Caco-2 (cell line): ENCODE measurements at places on chromosomes 16 and 17. TPM values are rescaled to one million over a fixed set of nuclear protein-coding genes. Genes with fewer than 3 reads are reported as not detected.

Gene ADAMTS18
- 0.29 and 0.65 TPM in 2 replicates for total RNA-seq

Gene SHISA6
- 21.1 and 23.4 TPM in 2 replicates for total RNA-seq

Gene FUS
- 489 and 490 TPM in 2 replicates for total RNA-seq

Gene PRSS33
- not detected in 2 replicates for total RNA-seq

Gene MPP2
- total RNA-seq, result 5.2 and 5.6 TPM in 2 replicates

Gene ALOX12B
- 0.34 and 0.39 TPM in 2 replicates for total RNA-seq

Gene EFTUD2
- 175 and 186 TPM in 2 replicates for total RNA-seq

Gene GALK1
- 41.1 and 45.0 TPM in 2 replicates for total RNA-seq

Gene GAS2L2
- total RNA-seq, result not detected in 2 replicates

Gene TMC5
- total RNA-seq, result 1.5 and 2.3 TPM in 2 replicates

Gene TAC4
- total RNA-seq, result 10.8 and 17.1 TPM in 2 replicates

Gene EME2
- total RNA-seq, result 24.1 and 26.7 TPM in 2 replicates

Gene TPSG1
- not detected in 2 replicates for total RNA-seq

Gene CACNG1
- total RNA-seq, result not detected in 2 replicates

Gene KCNH6
- total RNA-seq, result not detected in 2 replicates

DNA sequence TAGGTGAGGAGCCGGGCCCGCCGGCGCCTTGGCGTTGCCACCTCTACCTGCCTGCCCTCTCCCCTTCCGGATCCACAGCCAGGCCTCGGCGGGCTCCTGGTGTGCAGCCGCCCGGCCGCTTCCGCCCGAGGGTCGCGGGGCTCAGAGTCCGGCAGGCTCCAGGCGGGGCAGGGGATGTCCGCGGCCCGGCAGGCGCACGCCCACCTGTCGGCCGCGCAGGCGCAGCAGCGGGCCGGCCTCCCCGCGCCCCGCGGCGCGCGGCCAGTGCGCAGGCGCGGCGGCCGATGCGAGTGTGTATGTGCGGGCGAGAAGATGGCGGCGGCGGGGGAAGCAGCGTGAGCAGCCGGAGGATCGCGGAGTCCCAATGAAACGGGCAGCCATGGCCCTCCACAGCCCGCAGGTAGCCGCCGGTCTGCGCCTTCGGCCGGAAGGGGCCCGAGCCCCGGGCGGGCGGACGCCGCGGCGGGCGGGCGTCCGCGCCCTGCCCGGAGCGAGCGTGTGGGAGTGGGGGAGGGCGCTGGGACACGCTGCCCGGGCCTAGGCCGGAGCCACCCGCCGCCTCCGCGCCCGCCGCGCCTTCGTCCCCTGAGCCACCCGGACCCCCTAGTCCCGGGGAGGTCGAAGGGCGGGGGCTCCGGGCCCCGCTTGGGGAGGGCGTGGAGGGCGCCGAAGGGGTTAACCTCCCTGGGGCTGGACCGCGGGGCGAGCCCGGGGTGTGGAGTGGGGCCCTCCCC, at the start of gene USP10:
Gene USP10 (plus strand): TSS at position 289 of the 734 bp plus-strand sequence. CDS start 91 bp downstream, at position 380.
- DNase-seq, result peak; percentile 93

DNA sequence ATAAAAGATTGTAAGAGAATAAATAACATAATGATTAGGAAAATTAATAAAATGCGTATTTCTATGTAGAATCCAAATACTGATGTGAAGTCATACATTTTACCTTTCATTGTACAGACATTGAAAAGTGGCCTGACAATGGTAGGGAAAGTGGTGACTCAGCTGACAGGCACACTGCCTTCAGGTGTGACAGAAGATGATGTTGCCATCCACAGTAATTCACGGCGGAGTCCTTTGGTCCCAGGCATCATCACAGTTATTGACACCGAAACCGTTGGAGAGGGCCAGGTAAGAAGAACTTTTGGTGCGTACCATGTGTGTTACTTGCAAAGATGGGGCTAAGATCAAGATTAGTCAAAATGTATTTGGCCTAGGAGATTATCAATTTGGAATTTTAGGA, 232.8 kb downstream of the BCAS3 start:
- no peak for DNase-seq

DNA sequence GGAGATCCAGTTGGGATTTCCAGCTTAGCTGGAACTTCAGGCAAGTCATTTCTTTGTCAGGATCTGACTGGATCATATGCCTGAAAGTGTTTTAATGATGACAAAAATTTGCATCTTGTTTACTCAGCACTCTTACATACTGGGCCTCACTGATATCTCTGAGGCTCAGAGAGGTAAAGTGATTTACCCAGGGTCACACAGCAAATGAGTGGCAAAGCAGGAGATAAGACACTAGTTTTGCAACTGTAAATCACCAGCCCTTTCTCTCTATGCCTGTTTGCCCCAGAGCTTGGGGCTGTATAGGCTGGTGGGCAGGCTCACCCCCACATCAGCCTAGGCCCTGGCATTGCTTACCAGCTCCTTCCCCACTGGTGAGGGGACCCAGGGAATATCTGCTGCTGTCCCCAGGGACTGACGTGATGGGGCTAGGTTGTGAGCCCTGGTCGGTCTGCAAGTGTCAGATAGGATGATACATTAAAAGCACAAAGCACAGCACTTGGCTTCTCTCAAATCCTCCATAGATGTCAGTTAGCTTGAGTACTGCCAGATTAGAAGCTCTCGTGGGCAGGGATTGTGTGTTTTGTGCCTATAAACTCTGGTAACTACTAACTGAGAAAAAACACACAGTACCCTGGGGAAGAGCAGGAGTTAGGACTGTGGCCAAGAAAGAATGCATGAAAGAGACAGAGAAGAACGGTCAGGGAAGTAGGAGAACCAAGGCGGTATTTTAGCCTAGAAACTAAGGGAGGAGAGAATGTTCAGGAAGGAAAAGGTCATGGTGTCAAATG, 165.4 kb downstream of the COPRS start:
- no peak for DNase-seq

GRCh38 chr16:86002178-86002900, 103.4 kb downstream of the IRF8 start:
- peak; percentile 3 for DNase-seq

GRCh38 chr16:46607529-46607928, 13.7 kb downstream of the SHCBP1 start:
- no peak for DNase-seq

GRCh38 chr17:62188713-62189112, 123.6 kb upstream of the MED13 start:
- peak; percentile 93 for DNase-seq

GRCh38 chr16:5633845-5634440, 536.3 kb upstream of the EEF2KMT start:
- DNase-seq, result no peak

GRCh38 chr17:41653892-41654677, 29.7 kb upstream of the KRT17 start:
- peak; percentile 60 for DNase-seq

DNA sequence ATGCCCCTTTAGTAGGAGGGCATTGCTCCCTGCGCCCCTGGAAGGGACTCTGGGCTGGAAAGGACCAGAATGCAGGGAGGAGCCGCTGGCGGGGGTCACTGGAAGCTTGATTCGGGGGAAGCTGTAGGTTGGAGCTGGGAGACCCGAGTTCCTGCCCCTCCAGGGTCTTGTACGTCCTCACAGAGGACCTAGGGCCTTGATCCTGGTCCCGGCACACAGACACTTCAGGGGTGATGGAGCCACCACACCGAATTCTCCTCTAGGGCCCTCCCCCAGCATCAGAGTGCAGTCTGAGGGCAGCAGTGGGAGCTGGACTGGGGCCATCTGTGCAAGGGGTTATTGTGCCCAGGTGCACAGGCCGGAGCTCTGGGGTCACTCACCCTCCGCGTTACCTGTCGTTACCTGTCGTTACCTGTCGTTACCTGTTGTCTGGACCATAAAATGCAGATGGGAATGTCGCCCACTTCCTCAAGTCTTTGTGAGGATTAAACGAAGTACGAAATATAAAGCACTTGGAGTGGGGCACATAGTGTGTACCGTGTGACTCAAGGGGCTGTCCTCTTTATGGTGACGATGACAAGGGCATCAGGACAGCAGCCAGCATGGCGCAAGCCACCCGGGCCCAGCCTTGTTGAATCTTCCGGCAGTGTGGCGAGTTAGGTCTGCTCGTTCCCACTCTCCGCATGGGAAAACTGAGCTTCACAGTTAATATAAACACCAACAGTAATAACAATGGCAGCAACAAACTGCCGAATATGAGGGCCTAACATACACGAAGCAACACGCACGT, 48.6 kb downstream of the CMIP start:
- no peak for DNase-seq

- DNase-seq, result no peak
These were observed 592 bp upstream of the ZNF385C start for GRCh38 chr17:42098730-42099399.

GRCh38 chr17:6120351-6120750, 50.2 kb downstream of the WSCD1 start:
- no peak for DNase-seq

GRCh38 chr17:77315551-77316190, 174.9 kb downstream of the SEC14L1 start:
- peak; percentile 26 for DNase-seq

GRCh38 chr16:12188061-12188934, 211.8 kb downstream of the SNX29 start:
- no peak for DNase-seq

GRCh38 chr16:13322336-13322735, 420.9 kb downstream of the SHISA9 start:
- DNase-seq, result no peak

- DNase-seq, result no peak
These were observed 151.1 kb downstream of the ITFG1 start for GRCh38 chr16:47309581-47310312.

DNA sequence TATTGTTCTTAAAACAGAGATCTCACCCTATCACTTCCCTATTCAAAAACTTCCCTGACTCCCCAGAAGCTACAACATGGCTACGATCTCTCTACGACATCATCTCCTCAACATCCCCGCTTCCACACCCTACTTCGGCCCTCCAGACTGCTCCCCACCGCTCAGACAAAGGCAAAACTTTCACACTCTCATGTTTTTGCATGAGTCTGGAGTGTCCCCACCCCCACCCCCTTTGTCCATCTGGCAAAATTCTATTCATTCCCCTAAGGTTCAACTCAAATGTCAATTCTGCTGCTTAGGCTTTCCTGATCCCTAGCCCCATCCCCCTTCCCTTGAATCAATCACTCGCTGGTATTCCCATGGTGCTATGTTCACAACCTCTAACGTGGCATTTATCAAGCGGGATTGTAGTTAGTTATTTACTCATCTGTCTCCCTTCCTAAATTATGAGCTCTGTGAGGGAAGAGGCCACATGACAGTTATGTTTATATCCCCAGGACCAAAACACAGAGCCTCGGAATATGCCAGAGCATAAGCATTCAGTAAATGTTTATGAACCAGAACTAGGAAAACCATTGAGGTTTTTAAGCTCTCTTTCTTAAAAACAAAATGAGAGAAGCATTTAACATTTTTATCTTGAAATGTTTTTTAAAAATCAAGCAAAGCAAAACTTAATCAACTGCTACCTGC, 55.9 kb downstream of the STX8 start:
- DNase-seq, result no peak

DNA sequence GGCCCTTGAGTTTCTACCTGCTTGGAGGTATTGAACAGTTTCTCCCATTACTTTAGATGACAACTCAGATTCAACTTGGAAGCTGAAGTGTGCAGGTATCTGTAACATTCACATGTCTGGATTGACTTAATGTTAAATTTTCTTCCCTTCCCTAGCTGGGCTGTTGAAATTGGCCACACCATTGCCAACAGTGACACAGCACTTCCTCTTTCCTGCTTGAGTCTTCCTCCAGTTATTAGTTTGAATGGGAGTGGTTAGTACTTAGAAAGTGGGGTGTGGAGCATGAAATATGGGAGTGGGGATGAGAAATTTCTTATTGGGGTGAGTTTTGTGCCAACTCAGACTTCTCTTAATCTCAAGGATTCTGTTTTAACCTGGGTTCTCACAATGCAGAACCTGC, 454.9 kb downstream of the KCNJ2 start:
- DNase-seq, result no peak

GRCh38 chr17:40796846-40797245, 2.9 kb downstream of the KRT28 start:
- DNase-seq, result no peak

GRCh38 chr17:40779181-40779909, 3.0 kb downstream of the KRT27 start:
- peak; percentile 16 for DNase-seq

- no peak for DNase-seq
These were observed 88.5 kb upstream of the IRX3 start for GRCh38 chr16:54375071-54375470.

- no peak for DNase-seq
These were observed 26.1 kb upstream of the HOXB13 start for GRCh38 chr17:48754500-48755261.

DNA sequence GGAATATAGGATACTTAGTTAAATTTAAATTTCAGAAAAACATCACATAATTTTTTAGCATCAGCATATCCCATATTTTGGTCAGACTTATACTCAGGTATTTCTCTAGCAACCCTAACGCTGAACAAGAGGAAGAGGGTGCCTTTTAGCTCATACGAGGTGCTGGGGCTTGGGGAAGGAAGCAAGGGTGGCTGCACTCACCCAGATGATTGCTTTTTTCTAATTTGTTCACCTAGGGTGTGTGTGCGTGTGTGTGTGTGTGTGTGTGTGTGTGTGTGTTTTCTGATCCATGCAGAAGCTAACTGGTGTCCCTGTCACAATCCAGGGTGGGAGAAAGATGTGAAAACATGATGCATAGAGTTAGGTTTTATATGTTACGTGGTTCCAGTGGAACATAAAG, 81.2 kb downstream of the WNT3 start:
- DNase-seq, result no peak

- DNase-seq, result no peak
These were observed 36.9 kb downstream of the SNTB2 start for GRCh38 chr16:69223882-69224281.

DNA sequence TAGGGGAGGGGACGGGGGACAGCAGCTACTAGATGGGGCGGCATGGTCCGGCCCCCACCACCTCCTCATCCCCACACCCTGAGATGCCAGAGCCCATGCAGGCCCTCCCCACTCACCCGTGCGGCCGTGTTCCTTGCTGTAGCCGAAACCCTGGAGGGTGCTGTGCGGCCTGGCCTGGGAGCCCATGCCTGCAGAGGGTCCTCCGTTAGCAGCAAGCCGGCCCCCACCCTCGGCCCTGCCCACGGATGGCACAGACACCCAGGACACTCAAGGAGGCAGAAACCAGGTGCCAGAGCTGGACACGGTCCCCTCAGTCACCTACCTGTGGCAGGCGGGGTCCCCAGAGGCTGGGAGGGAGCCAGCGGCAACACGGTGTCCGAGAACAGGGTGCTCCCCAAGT, 5.5 kb downstream of the TEPSIN start:
- no peak for DNase-seq

DNA sequence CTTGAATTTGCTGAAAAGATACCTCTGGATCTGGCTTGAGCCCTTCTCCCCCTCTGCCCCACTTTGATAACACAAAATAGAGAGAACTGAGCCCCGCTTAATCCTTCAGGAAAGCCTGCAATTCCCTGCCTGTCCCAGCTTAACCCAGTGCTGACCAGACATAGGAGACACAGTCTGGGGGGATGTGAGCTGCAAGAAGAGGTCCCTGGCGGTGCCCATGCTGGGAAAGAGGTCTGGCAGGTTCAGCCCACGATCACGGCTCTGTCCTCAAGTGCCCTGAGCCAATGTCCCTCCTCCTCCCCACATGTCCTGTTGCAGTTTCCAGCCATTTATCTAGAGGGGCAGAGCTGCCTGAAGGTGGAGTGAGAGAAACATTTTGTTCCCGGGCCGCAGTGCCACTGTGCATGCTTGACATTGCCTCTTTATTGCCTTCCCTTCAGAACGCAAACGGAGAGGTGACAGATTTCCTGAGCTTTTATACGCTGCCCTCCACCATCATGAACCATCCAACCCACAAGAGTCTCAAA, 29.0 kb downstream of the PLCD3 start:
- no peak for DNase-seq

GRCh38 chr16:87407511-87408112, 15.5 kb downstream of the MAP1LC3B start:
- no peak for DNase-seq
